ENCODE measurements at places on chromosomes 11 and 22. TPM values are rescaled to one million over a fixed set of nuclear protein-coding genes. Genes with fewer than 3 reads are reported as not detected.

The CARD18 gene
- not detected for total RNA-seq

The GTF2H1 gene
- 63.1 TPM for total RNA-seq

The YPEL4 gene
- 0.78 TPM for total RNA-seq

The ART5 gene
- total RNA-seq, result not detected

The C22orf23 gene
- total RNA-seq, result not detected

The OR8K5 gene
- not detected for total RNA-seq

The GVQW3 gene
- total RNA-seq, result 4.2 TPM

The SELENOM gene
- 9.6 TPM for total RNA-seq

The CRYAB gene
- not detected for total RNA-seq

The DTX4 gene
- 0.12 TPM for total RNA-seq

The KCNK7 gene
- 1.9 TPM for total RNA-seq

The MS4A7 gene
- not detected for total RNA-seq

The P4HA3 gene
- not detected for total RNA-seq

The BTBD10 gene
- total RNA-seq, result 29.5 TPM

The ZNF215 gene
- 2.3 TPM for total RNA-seq

The OR52A1 gene
- not detected for total RNA-seq

The MYO7A gene
- 0.10 TPM for total RNA-seq

The PGR gene
- not detected for total RNA-seq

Measured in T-helper 1 cell treated with Interleukin-12 subunit alpha and Interleukin-12 subunit beta and Interleukin-4 antibody, amounts not matched to agents 30 ng/mL and 1 ng/mL, for 36 hours (primary cell).